ENCODE measurements at places on chromosomes 2 and 18.
A peak's percentile ranks its signal among the peaks of the same experiment; 100 is the strongest.

DNA sequence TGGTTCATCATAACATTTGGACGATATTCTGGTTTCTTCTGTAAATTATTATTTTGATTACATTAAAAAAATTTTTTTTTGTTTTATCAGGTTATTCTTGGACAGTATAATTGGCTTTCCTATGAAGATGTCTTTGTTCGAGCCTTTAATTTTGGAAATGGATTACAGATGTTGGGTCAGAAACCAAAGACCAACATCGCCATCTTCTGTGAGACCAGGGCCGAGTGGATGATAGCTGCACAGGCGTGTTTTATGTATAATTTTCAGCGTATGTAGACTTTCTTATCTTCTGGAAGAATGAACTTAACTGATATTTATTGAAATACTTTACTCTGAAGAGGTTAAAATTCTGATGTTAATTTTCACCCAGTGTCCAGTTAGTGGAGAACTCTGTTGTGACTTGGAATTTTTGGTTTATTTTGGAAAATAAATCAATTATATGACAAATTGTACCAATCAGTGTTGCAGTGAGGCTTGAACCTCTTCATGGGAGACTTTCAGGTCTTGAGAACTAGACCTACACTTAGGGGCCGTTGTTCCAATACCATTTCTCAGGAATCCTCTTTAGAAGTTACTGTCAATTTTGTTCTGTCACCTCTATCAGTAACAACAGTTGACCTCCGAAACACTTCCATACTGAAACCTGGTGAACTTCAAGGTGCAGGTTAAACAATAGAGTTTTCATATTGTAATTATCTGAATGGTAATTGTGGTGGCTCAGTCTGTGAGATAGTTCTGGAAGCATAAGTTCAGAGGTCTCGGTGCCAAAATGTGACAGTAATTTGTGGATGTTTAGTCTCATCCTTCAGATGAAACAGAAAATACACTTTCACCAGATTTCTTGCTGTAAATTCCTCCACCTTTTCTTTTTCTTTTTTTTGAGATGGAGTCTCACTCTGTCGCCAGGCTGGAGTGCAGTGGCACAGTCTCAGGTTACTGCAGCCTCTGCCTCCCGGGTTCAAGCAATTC, 55.7 kb downstream of the ACSL3 start:
- no peak for DNase-seq

- no peak for DNase-seq
Observed at GRCh38 chr2:173101687-173102086, 26.0 kb downstream of the MAP3K20 start.

DNA sequence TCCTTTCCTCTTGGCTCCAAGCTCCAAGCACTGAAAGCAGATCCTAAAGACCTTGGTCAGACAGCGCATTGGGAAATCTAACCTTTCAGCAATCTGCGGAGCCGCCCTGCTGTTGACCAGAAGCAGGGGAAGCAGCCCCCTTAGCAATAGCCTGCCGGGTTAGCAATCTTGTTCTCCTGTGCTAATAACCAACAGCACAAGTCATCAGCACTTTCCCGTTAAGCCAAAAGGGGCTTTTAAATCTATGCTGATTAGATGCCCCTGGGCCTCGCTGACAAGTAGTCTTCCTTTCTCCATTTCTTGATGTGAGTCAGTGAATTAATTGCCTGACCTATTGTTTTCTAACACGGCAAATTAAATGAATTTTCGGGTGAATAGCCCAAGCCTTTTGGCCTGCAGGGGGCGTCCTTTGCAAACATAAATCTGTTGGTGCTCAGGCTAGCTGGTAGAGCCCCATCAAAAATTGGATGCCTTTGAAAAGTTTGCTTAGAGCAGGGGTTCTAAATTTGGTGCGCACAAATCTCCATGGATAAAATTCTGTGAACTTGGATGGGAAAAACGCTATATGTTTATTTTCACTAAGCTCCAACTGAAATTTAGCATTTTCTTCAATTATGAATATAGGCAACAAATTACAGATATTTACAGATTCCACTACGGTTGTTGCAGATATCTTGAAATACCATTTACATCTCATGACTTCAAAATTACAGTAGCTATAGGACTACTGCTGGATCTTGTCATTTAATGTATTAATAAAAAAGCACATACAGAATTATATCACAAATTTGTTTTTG, 24.6 kb downstream of the MAIP1 start:
- DNase-seq = peak; percentile 66

DNA sequence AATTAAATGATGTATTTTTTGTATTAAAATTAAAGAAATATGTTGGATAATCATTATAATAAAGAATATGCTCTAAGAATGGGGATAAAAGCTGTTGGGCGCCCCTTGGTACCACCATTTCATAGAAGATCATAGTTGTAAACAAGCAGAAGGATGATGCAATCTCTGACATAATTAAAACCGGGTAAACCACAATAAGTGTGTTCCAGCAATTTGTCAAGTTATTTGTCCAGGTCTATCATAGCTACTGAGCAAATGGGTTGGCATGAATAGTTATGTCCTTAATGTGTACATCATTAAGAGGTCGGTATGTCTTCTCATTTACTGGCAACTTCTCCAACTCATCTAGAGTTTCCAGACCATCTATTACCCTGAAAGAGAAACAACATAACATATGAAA, 6.7 kb upstream of the CLK1 start:
- no peak for DNase-seq

DNA sequence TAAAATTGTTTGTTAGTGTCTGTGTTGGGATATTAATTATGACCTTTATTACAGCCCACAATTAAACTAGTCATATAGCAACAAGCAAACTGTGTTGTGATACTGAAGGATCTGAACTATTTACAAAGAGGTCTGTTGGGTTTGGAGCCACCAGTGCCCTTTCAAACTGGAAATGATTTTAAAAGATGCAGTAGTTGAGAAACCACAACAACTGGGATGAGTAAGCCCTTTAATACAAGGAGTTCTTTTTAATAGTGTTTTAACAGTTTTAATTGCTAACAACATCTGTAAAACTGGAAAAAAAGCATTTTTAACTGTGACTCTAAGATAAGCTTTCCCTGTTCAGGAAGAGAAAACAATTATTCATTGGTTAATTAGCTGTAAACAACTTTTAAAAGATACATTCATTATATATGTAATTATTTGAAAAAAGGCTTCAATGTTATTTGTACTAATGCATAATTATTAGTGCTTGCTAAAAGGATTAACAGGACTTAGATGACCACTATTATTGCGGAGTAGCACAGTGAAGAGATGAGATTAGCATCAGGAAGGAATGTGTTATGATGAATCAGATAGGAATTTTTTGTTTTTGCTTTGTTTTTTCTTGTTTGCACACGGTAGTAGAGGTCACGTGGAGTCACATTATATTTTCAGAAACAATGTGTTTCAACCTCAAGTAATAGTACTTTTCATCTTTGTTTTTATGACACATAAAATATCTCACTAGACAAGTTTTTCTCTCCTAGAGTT, 392.7 kb upstream of the FANCL start:
- no peak for DNase-seq
